ENCODE measurements at places on chromosomes 16 and 17.
A peak's percentile ranks its signal among the peaks of the same experiment; 100 is the strongest.

- no peak for DNase-seq
These were observed 17.1 kb downstream of the ST6GALNAC1 start for GRCh38 chr17:76626442-76626841.

DNA sequence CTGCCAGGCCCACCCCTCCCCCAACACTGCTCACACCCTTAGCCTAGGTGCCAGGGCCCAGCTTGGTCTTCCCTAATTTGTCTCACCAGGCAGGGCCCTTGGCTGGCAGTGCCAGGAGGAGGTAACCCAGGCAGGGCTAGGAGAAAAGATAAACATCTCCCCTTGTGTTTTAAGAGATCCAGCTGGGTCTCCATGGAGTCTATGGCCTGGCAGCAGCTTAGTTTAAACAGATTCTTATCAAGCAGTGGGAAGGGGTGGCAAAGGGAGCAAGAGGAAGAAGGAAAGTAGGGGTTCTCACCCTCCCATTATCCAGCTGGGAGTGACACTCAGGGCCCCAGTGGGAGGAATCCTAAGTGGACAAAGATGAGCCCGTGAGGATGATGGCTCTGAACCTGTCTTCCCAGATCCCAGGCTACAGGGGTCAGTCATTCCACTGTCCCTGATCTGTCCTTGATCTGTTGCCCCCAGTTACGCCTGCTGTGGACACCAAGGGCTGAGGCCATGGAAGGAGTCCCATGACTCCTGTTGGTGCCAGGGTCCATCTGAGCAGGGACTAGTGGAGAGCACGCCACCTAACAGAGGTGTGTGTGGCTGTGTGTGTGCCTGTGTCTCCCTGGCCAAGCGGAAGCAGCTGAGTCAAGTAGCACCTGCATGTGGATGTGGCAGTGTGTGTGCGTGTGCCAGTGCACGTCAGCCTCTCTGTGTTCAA lies 47.4 kb upstream of the MEIOC start:
- DNase-seq = no peak

DNA sequence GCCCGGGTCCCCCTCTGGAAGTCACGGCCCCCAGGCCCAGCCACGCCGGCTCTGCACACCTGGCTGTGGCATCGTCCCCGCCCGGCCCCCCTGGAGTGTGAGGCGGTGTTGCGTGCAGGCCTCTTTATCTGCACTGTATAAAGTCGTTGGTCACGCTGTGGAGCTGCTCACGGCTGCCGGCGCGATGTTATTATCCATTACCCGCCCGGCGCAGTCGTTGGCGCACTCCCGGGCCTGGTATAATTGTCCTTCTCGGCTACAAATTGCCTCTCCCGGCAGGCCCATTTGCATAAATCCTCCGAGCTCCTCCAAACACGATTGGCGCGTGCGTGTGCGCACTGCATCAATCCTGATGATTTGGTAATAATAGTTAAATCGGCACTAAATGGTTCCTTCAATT lies 57.8 kb downstream of the BAHCC1 start:
- DNase-seq = no peak

DNA sequence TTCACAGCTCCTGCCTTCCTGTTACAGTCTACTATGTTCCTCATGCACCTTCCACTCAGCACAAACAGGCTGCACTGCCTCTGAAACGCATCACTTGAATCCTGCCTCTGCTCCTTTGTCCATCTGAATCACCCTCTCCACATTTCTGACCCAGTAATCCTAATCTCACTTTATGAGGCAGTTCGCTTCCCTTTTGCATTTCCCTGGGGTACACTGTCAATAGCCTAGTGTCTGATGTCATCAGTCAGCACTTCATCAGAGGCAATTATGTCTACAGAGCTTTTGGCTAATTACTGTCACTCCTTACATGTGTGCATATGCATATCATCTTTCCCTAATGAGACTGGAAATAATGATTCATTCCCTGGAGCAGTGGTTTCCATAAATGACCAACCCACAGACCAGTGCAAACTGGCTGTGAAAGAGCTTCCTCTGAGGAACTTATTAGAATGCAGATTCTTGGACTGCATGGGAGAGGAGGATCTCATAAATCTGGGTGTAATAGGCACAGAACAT lies 23.6 kb downstream of the CA4 start:
- DNase-seq = no peak

- no peak for DNase-seq
These were observed 37.4 kb downstream of the RHBDL3 start for GRCh38 chr17:32302860-32303649.

DNA sequence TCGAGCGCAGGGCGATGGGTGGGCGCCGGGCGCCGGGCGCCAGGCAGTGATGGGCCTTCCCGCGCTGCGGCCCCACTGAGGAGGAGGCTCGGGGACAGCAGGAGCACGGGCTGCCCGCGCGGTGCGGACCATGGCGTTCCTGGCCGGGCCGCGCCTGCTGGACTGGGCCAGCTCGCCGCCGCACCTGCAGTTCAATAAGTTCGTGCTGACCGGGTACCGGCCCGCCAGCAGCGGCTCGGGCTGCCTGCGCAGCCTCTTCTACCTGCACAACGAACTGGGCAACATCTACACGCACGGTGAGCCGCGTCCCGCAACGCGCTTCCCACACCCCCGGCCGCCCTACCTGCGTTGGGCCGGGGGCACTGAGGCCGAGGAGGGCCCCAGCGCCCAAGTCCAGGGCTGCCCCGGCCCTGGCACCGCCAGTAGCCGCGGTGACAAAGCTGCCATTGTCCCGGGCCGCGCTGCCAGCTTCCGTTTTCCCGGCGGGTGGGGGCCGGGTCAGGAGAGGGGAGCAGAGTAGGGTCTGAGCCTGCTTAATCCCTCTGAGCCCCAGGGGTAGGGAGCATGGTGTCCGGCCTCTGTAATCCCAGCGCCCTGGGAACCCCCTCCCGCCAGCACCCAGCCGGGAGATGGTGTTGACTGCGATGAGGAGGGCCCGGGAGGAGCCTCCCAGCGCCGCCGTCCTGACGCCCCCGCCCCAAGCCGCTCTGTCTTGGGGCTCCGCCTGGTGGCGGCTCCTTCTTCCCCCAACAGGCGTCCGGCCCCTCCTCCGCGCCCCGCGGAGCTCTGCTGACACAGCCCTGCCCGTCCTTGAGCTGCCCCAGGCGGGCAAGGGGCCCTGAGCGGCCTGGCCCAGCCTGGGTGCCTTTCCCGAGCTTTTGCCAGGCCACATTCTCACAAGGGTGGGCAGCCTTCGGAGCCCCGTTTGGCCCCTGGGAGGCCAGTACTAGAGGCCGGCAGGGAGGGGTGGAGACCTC lies 685 bp downstream of the PAQR4 start:
- peak; percentile 61 for DNase-seq

DNA sequence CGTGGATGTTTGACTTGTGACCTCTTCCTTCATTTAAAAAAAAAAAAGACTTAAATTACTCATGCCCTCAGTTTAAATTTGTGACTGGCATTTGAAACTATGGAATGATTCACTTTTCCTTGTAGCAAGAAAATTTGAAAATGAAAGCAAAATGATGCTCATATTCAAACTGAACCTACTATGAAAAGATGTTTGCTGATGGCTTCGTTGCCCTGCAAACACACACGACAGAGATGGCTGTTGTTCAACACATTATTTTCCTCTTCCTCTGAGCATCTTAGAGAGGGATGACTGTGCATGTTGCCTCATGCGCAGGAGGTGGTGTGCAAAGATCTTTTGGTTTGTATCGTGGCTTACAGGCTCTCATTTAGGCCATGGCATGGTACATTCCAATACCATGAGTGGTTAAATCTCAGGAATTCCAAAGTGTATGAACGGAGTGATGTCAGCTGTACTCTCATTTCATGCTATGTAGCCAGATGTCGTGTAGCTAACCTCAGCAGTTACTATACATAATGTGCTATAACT lies 164.5 kb downstream of the PRKCA start:
- DNase-seq = no peak

DNA sequence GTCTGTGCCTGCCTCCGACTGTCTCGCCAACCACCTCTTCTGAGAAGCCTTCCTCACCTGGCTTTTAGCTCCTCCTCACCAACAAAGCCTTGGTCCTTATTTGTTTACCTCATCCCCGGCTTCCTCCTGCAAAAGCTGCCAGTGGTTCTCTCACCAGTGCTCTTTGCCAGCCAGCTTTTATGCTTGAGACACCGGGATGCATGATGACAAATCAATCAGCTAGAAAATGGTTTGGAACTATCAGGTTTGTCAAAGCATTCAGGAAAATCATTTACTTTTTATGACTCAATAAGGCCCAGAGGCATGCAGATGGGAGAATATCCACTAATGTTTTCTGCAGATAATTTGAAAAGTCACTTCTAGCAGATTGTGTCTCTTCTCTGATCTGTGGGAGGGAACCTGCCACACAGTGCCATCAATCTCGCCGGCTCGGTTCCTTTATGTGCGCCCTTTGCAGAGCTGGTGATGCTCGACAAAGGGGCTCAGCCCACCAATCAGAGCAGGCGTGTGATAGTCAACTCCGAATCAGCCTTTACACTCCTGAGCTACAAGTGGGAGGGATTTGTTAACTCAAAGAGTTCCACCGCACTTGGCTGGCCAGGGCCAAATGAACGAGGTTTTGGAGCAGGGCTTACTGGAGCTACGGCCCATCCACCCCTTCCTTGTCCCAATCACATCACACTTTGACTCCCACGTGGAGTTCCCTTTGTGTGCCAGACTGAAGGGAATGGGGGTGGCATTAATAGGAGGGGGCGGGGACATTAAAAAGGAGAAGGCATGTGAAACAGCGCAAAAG lies 85.8 kb downstream of the MRC2 start:
- DNase-seq = no peak

DNA sequence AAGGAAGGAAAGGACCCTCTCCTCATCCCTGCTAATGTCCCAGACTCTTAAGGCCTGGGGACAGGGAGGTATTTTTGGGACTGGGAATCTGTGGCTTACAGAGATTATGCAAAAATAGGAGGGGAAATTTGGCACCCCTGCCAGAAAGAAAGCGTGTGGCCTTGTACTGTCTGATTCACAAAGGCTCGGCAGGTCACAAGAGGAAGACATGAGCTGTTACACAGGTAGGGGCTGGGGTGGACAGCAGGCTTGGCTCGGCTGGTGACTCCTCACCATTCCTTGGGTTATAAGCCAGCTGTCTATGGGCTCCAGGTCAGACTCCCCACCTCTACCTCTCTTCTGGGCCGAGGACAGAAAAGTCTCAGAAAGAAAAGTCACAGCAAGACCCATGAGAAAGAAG lies 20.7 kb upstream of the SREBF1 start:
- DNase-seq = no peak

DNA sequence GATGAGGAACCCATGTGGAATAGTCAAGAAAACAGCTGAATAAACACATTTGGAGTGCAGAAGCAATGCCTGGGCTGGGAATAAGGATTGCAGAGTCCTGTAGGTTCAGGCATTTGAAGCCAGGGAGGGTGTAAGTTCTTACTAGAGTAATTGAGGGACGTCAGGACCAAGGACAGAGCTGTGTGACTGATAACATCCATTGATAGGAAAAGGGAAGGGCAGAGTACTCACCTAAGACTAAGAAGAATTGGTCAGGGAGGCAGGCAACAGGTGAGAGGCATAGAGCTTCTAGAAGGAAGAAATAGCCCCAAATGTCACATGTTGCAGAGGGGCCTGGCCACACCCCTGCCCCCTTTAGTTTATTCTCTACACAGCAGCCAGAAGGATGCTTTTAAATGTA lies 79.8 kb upstream of the TMEM132E start:
- no peak for DNase-seq

DNA sequence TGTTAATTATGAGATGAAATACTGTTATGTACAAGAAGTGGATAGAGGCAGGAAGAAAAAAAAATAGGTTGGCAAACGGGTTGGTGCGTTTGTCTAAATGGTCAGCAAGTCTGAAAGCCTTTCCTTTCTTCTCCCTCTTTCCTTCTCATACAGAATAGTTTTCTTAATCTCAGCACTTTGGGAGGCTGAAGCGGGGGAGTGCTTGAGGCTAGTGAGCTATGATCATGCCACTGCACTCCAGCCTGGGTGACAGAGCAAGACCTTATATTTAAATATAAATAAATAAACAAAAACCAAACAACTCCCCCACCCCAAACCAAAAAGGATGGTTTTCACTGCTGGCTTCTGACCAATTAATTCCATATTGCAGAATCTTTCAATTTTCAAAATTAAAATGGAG lies 74.7 kb upstream of the CORO6 start:
- no peak for DNase-seq

DNA sequence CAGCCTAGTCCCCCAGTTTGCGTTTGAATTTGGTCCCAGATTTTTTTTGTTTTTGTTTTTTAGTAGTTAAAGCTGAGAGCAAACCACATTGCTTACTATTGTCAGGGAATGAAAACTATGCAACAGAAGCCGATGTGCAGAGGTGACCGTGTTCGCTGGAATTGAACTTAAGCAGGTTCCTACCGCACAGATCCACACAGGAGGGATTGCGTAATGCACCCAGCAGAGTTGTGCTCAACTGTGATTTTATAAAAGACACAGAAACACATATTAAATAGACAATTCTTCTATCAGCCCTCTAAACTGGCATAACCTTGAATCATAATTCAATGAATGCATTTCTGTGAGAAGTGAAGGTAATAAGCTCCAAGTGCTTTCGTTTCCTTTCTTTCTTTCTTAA lies 443.0 kb downstream of the WWOX start:
- DNase-seq = no peak

DNA sequence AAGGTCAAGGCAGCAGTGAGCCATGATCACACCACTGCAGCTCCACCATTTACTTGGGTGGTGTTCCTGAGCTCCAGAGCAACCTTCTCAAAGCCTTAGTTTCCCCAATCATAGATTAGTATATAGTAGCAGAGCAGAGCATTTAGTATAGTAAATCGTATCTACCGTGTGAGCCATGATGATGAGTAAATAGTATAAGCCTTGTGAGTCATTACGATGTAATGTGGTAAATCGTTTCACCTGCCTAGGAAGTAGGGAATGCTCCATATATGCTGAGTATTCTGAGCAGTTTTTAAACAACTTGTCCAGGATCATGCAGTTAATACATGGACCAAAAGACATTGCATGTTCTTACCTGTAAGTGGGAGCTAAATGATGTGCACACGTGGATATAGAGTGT lies 66.4 kb downstream of the SCNN1B start:
- no peak for DNase-seq

DNA sequence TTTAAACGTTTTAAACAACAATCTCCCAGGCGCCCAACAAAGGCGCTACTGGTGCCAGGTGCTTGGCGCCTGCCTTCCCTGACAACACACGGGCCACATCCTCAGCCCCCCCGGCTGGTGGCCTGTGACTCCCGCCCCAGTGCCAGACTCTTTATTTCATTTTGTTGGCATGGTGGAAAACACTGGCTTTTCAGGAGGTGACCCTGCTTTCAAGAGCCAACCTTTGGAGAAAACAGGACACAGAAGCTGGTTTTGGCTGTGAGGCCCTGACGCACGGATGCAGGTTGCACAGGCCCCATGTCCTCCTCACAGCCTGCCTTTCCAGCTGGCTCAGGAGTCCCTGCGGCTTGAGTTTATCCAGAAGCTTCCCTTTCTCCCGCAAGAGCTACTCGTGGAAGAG lies 100.0 kb downstream of the METRNL start:
- no peak for DNase-seq

All from stimulated activated CD4-positive, alpha-beta T cell treated with anti-CD3 and anti-CD28 coated beads, Interleukin-2, amount 100 ng/mL, for 4 hours (primary cell).